ENCODE measurements at places on chromosomes 4 and X. TPM values are rescaled to one million over a fixed set of nuclear protein-coding genes. Genes with fewer than 3 reads are reported as not detected.

TSPAN6 gene
- 16.6 TPM for total RNA-seq

SMIM20 gene
- total RNA-seq, result 26.8 TPM

PSAPL1 gene
- 0.26 TPM for total RNA-seq

ARR3 gene
- not detected for total RNA-seq

CRMP1 gene
- not detected for total RNA-seq

CD38 gene
- not detected for total RNA-seq

TCEAL1 gene
- 11.3 TPM for total RNA-seq

OPHN1 gene
- total RNA-seq, result 3.2 TPM

DACH2 gene
- total RNA-seq, result 0.26 TPM

TXK gene
- total RNA-seq, result under 0.01 TPM

ZNF275 gene
- total RNA-seq, result 3.9 TPM

SERPINA7 gene
- not detected for total RNA-seq

VCX3A gene
- not detected for total RNA-seq

SAGE1 gene
- not detected for total RNA-seq

GAGE10 gene
- not detected for total RNA-seq

CT45A2 gene
- total RNA-seq, result not detected

ERCC6L gene
- total RNA-seq, result under 0.01 TPM

GPC4 gene
- total RNA-seq, result 0.26 TPM

GLUD2 gene
- 0.53 TPM for total RNA-seq

CENPVL2 gene
- not detected for total RNA-seq

SMIM10 gene
- total RNA-seq, result not detected

SPANXB1 gene
- not detected for total RNA-seq

PABPC5 gene
- not detected for total RNA-seq

ZNF595 gene
- total RNA-seq, result 8.6 TPM

USP17L12 gene
- total RNA-seq, result not detected

PRSS12 gene
- total RNA-seq, result 24.2 TPM

SPANXA2 gene
- not detected for total RNA-seq

HHIP gene
- not detected for total RNA-seq

SPATA18 gene
- total RNA-seq, result 11.8 TPM

COL25A1 gene
- under 0.01 TPM for total RNA-seq

CD40LG gene
- total RNA-seq, result not detected

OTUD6A gene
- not detected for total RNA-seq

RAB33A gene
- 0.13 TPM for total RNA-seq

NAA11 gene
- total RNA-seq, result not detected

NKRF gene
- total RNA-seq, result 3.5 TPM

ARHGAP10 gene
- total RNA-seq, result 8.4 TPM

GYPA gene
- not detected for total RNA-seq

FMR1 gene
- total RNA-seq, result 22.9 TPM

RIPPLY1 gene
- total RNA-seq, result 0.13 TPM

CLGN gene
- 53.1 TPM for total RNA-seq

XPNPEP2 gene
- not detected for total RNA-seq
